SJCRH30 (cell line): ENCODE measurements at places on chromosomes 2 and 18. TPM values are rescaled to one million over a fixed set of nuclear protein-coding genes. Genes with fewer than 3 reads are reported as not detected.
A peak's percentile ranks its signal among the peaks of the same experiment; 100 is the strongest.

GRCh38 chr2:235558572-235558971, 64.7 kb downstream of the AGAP1 start:
- DNase-seq: no peak

- no peak for DNase-seq
These were observed 1.2 kb upstream of the PER2 start for GRCh38 chr2:238289574-238289973.

DNA sequence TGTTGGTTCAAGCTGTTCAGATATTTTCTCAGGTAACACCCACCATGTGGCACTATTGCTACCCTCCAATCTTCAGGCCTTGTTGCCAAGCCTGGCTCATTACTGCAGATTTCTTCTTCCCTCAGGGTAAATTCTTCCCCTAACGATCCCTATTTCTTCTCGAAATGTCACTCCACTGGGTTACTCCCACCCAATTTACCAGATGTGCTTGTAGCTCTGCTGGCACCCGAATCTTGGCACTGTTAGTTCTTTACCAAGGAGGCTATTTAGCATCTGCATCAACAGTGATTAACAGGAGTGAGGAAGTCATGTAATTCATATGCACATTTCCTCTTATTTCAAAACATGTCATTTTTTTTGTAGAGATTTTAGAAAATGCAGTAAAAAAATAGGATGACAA, 217.1 kb upstream of the CYRIA start:
- no peak for DNase-seq

GRCh38 chr2:40451918-40452605, at the start of gene SLC8A1:
Gene SLC8A1 (minus strand): TSS chr2:40452090.
- peak; percentile 54 for DNase-seq

DNA sequence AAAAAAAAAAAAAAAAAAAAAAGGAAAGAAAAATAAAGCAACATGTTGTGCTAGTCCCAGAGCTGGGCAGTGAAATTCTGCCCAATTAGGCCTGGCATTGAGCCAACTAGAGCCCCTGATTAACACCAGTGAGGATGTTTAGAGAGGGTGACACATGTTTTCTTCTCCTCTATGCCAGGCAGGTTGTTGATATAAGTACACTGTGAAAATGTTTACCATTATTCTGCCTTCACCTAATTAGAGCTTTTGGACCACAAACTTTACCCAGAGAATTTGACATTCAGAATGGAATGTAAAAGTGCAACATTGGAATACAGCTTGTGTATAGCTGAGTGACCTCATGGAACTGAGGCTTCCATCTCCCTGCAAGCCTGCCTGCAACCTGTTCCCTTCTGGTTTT, 95.9 kb upstream of the MSH2 start:
- no peak for DNase-seq

- no peak for DNase-seq
These were observed 13.1 kb downstream of the DSG2 start for GRCh38 chr18:31511098-31511497.

- no peak for DNase-seq
These were observed 63.6 kb downstream of the SLC35F5 start for GRCh38 chr2:113692698-113693428.

- no peak for DNase-seq
These were observed 117.0 kb downstream of the ZBTB7C start for GRCh38 chr18:48292229-48292628.

DNA sequence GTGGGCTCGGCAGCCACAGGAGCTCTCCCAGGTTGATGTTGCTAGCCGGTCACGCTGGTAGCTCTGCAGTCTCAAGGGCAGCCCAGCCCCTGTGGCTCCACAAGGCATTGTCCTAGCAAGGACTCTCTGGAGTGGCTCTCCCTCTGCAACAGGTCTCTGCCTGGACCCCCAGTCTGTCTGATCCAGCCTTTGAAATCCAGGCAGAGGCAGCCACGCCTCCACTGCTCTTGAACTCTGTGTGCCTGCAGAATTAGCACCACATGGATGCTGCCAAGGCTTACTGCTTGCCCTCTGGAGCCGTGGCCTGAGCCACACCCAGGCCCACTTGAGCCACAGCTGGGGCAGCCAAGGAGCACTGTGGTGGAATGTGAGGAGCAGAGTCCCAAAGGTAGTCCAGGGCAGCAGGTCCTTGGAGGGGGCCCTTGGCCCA, 43.0 kb upstream of the FAHD2A start:
- DNase-seq: no peak

DNA sequence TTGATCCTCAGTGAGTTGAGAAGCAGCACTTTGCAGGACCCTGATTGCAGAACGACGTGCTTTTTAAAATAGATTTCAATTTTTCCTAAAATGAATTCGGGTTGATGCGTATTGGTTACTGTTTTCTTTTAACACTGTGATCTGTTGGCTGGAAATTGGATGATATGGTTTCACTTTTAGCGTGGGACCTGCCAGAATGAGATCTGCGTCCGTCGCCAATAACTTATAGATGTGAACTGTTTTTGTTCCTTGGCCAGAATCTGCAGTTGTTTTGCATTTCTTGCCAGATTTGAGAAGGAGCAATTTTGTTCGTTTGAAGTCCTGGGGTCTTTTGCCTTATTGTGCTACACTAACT, 703 bp downstream of the UGGT1 start:
- DNase-seq: no peak

DNA sequence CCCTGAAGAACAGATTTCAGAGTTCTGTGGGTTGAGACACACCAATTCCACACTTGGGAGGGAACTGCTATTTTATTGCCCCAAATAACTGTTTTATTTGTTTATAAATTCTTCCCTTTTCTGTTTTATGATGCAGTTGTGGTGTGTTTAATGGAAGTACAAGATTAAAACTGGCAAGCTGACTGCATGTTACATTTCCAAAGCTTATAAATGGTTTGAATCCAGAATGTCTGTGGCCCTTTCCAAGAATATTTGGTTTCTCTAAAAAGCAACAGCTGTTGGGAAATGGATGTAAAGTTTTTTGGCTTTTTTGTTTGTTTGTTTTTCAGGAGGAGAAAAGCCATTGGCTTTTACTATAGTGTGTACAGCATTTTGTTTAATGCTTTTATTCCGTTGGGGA, 234.5 kb downstream of the MTX2 start:
- DNase-seq: no peak

DNA sequence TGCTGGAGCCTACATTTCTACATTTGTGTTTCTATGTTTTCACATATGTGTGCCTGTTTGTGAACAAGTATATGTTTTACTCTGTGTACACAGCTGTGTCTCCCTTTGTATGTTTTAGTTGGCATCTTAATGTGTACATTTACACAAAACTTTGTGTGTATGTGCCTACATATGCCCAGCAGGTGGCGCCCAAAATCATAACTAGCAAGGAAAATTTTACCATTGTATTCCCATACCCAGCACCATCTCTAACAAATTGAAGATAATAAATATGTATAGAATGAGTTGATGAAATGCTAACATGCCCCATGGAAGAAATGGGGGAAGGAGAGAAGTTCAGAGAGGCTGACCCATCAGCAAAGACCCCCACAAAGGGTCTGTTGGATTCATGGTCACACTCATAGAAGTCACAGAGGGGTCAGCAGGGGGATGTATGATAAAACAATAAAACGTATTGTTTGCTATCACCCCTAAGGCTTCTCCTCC, 48.1 kb downstream of the PKDCC start:
- peak; percentile 76 for DNase-seq

GRCh38 chr18:63192126-63192884, 127.3 kb downstream of the BCL2 start:
- no peak for DNase-seq

DNA sequence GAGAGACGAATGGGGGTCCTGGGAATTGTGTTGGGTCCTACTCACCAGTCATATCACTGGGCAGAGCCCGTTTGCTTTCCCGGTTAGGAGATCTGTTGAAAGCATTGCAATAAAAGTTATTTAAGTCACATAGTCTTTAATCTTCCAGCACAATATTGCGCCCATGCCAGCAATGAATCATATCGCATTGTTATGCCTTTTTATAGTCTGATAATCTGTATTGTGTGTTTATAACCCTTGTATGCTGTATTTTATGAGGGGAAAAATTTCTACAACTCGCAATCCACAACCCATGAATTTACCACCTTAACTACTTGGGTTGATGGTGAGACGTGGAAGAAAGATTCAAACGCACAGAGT, 211.9 kb upstream of the SMIM21 start:
- DNase-seq: no peak

DNA sequence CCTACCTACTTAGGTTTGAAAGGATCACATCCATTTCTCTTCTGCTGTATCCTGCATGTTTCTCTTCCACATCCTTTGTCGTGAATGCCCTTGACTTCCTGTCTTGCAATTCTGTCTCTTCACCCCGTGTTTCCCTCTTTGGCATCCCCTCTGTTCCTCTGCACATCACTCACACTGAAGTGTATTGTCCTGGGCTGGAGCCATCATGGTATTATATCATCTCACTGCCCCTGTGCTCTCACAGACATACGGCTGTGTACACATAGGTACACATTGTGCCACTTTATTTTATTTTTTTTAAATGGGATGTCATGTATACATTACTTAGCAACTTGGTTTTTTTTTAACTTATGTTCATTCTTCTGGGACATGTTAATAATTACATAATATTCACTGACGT, 291.6 kb downstream of the ALPK2 start:
- no peak for DNase-seq

DNA sequence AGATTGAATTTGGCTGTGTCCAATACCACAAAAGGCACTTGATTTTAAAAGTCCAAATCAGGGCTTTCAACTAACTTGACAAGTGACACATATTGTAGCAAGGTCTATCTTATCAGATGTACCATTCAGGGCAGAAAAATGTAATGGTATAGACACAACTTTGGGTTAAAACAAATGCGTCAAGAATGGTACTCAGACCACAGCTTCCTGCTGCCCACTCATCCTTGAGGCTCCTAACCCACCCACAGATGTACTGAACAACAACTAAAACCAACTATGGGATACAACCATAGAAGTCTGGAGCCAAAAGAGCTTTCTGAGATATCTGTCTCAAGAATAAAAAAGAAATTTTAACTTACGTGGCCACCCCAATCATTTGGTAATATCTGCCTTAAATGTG, 105.2 kb downstream of the RBM43 start:
- DNase-seq: no peak

DNA sequence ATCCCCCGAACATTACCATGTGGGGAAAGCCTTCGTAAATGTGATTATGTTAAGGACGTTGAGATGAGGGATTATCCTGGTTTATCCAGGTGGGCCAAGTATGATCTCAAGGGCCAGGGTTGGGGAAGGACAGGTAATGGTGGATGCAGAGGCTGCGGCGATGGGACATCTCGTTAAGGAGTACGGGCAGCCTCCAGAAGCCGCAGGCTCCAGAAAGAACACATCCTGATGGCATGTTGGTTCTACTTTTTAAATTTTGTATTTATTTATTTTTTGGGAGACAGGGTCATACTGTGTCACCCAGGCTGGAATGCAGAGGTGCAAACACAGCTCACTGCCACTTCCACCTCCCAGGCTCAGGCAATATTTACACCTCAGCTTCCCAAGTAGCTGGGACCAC, 86.2 kb upstream of the RAB6C start:
- no peak for DNase-seq

DNA sequence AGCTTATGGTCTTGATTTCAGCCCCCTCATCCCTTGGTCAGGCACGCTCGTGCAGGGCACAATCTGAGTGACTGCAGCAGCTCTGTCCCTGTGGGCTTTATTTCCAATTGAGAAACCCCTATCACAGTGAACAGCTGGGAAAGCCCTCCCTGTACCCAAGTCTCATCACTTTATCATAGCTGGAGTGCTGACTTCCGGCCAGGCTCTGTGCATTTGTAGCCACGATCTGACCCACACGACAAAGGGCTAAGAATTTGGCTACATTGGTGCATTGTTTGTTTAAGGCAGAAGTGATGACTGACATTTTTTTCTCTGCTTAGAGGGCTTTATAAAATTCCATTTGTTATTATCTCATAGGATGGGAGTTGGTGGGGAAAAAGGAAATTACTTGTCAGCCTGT, 184.4 kb downstream of the KCNS3 start:
- DNase-seq: peak; percentile 93

- DNase-seq: no peak
These were observed 157.5 kb downstream of the CYP26B1 start for GRCh38 chr2:71990122-71990521.

DNA sequence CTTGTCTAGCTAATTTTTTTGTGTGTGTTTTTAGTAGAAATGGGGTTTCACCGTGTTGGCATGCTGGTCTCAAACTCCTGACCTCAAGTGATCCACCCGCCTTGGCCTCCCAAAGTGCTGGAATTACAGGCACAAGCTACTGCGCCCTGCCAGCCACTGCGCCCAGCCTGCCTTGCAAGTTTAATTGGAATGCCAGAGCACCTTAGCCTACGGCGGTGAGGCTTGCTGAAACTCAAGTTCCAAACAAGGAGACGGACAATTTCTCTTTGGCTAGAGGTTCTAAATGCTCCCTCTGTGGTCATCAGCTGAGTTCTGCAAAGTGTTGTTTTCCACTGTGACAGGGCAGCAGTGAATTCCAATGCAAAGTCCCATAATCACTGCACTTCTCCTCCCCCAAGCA, 583.4 kb downstream of the KCNJ3 start:
- no peak for DNase-seq

DNA sequence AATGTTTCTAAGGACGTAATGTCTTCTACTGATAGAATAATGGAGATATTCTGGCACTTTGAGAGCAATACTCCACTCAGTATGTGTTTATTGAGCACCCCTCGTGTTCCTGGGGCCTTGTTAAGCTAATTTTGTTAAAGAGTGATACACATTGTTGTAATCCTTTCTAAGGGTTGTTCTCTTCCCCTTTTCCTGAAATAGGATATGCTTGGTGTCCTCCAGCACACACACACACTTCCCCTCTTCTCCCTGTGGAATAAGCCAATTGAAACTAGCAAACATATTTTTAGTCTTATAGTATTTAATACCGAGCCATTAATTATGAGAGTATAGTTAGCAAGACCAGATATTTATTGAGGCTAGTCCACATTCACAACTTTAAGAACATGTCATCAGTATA, 114.1 kb downstream of the CRIM1 start:
- DNase-seq: no peak

Gene SLC23A3
- 0.10 and 0.13 TPM in 2 replicates for total RNA-seq

Gene MOGAT1
- total RNA-seq: not detected in 2 replicates

Gene CROCC2
- 0.15 and 0.26 TPM in 2 replicates for total RNA-seq

Gene RASGRP3
- total RNA-seq: 2.0 and 2.8 TPM in 2 replicates

Gene STPG4
- total RNA-seq: 0.14 and 0.33 TPM in 2 replicates

Gene PLCL1
- total RNA-seq: not detected in 2 replicates

Gene FAP
- 1.1 and 3.6 TPM in 2 replicates for total RNA-seq

Gene SPOPL
- total RNA-seq: 21.3 TPM in 2 replicates

Gene TUBB8B
- total RNA-seq: not detected in 2 replicates

Gene OXER1
- 1.8 and 2.0 TPM in 2 replicates for total RNA-seq

Gene SERPINB13
- not detected in 2 replicates for total RNA-seq

Gene GAREM2
- total RNA-seq: 4.9 and 5.0 TPM in 2 replicates

Gene UGT1A3
- total RNA-seq: not detected in 2 replicates
